ENCODE measurements at places on chromosomes 7 and 10. TPM values are rescaled to one million over a fixed set of nuclear protein-coding genes. Genes with fewer than 3 reads are reported as not detected.

Gene DIP2C
- total RNA-seq: 2.6 TPM

Gene ITIH5
- total RNA-seq: not detected

Gene THAP5
- total RNA-seq: 33.8 TPM

Gene SFRP5
- total RNA-seq: not detected

Gene TFR2
- 19.7 TPM for total RNA-seq

Gene EPO
- total RNA-seq: 0.14 TPM

Gene ZNF804B
- not detected for total RNA-seq

Gene ZPBP
- total RNA-seq: not detected

Gene ZNF438
- total RNA-seq: 6.1 TPM

Gene GDF2
- total RNA-seq: not detected

Gene USP54
- total RNA-seq: 5.4 TPM

Gene STAG3
- total RNA-seq: 22.3 TPM

Gene EPC1
- 35.3 TPM for total RNA-seq

Gene FGL2
- 1.1 TPM for total RNA-seq

Gene TASOR2
- total RNA-seq: 68.7 TPM

Gene LDB3
- not detected for total RNA-seq

Gene SH3PXD2A
- 8.6 TPM for total RNA-seq

Gene FANK1
- total RNA-seq: 0.44 TPM

Gene CDHR3
- total RNA-seq: 0.80 TPM

Gene MLXIPL
- total RNA-seq: not detected

Gene THSD7A
- total RNA-seq: not detected

Gene NXPH1
- total RNA-seq: not detected
